Mucosa of descending colon (tissue), 3 donors: ENCODE measurements at places on chromosomes 6 and 20.

DNA sequence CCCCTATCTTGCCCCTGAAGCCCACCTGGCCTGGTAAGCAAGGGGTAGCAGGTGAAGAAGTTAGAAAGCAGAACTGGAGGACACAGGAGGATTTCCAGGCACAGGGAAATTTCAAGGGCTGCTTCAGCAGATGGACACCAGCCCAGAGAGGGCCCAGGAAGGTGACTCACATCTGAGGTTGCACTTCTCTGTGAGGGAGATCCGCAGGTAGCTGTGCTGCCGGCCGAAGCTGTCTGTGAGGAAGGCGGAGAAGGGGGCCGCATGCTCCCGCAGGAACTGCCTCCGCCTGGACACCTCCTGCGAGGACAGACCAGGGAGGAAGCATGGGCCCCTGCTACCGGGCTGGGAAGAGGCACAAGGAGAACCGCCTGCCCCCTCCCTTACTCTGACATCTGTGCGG is 7.1 kb downstream of the MOCS1 start:
- no peak for DNase-seq

DNA sequence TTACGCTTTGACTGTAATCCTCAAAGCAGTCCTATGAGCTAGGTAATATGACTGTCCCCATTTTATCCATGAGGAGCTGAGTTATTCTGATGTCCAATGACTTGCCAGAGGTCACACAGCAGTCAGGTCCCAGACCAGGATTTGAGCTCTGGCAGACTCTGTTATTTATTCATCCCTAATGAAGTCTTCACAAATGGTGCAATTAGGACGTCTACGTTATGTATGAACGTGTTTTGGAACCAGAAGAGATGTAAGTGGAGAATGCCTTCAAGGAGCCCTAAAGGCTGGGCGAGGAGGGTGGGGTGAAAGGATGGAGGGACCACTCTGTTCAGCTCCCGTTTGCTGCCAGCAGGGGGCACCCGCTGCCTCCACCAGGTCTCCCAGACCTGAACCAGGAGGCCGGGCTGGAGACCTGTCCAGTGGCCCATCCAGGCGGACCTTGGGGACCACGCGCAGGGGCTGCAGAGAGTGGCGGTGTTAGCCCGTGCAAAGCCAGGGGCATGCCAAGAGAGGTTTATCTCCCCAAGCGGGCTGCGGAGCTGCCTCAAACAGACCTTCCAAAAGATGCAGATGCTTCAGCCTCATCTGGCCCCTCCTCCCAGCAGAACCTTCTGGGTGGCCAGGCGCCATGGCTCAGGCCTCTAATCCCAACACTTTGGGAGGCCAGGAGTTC is 15.2 kb upstream of the ZNF335 start:
- DNase-seq = peak; percentile 76

DNA sequence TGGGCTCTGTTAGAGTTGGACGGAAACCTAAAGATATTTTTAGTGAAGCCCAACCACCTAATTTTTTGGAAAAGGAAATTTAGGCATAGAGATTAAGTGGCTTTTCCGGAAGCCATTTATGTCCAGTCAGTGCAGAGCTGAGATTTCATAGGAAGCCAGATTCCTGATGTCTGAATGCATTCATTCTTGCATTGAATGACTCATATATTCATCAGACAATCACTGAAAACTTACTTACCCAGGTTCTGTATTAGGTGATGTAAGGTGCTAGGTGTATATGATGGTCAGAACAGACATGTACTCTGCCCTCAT is 4.1 kb downstream of the SH3BGRL2 start:
- DNase-seq = no peak

- DNase-seq = no peak
These were observed 48.3 kb upstream of the EEF1A1 start for GRCh38 chr6:73569121-73569520.

- DNase-seq = peak; percentile 43
These were observed 125.7 kb upstream of the HDAC2 start for GRCh38 chr6:114096561-114097172.

- DNase-seq = no peak
These were observed 599.4 kb upstream of the CITED2 start for GRCh38 chr6:139973669-139974344.

DNA sequence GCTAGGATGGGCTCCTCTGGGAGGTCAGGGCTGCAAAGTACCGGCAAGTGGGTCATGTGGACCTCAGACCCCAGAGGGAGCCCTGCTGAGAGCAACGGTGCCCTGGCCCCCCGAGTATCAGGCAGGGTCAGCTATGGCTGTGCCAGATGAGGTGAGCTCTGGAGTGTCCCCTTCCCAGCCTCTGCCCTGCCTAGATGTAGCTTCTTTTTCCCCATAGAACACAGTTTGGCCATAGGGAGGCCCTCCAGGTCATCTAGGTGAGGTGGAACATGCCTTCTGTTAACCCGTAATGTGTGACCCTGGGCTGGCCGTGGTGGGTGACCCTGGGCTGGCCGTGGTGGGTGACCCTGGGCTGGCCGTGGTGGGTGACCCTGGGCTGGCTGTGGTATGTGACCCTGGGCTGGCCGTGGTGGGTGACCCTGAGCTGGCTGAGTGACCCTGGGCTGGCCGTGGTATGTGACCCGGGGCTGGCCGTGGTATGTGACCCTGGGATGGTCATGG is 21.2 kb upstream of the PCMTD2 start:
- DNase-seq = no peak

DNA sequence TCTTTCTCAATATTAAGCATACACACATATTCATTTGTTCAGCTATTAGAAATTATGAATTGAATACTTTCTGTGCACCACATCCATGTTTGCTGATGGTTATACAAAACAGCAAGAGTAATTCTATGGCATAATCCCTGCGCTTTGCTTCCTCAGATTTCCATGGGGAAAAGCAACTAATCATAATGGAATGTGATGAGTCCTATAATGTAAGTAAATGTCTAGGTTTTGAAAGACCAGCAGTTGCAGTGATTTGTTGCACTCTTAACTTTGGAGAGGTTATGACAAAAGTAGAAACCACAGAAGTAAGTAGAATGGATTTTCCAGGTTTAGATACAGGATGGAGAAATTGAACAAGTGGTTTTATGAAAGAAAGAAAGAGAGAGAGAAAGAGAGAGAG is 652.1 kb downstream of the CBLN4 start:
- DNase-seq = no peak

- DNase-seq = no peak
These were observed 31.4 kb downstream of the AFDN start for GRCh38 chr6:167858086-167858591.

DNA sequence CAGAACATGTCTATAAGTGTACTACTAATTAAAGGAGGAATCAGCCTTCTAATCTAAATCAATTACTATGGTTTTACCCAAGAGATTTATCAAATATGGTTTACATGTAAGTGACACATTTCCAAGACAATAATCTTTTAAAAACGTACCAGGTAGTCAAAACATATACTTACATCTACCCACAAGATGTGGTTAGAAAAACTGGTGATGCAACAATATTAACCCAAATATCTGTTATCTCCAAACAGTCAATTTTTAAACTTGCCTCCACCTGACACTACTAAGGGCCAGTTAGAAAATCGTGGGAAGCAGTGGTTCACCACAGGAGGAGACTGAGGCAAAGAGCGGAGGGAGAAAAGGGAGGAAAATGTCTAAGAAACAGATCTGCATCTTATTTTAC is 28.0 kb downstream of the NOL7 start:
- no peak for DNase-seq

GRCh38 chr6:89411145-89412070 is 665 bp downstream of the RRAGD start:
- peak; percentile 60 for DNase-seq

GRCh38 chr6:31657406-31658157 is 1.9 kb downstream of the APOM start:
- no peak for DNase-seq

- no peak for DNase-seq
These were observed 210.5 kb upstream of the SHLD1 start for GRCh38 chr20:5539691-5540090.

DNA sequence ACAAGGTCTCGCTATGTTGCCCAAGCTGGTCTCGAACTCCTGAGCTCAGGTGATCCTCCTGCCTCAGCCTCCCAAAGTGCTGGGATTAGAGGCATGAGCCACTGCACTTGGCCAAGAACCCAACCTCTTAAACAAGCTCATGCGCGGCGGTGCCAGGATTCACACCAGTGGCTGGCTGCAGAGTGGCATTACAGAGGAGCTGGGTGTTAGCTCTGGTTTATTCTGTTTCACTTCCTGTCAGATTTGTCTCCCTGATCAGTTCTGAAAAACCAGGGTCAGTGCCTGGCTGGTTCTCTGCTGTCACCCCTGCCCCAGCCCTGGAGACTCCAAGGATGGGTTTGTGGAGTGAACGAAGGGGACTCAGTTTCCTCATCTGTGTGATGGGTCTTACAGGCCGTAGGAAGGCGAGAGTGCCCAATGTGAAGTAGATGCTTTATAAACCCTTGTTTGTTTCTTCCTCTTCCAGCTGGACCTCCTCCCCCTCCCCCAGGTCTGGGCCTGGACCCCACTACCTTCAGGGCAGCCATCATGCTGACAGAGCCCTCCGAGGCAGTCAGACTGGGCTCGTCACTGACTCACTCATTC is 63.4 kb downstream of the UBE2V1 start:
- DNase-seq = no peak

DNA sequence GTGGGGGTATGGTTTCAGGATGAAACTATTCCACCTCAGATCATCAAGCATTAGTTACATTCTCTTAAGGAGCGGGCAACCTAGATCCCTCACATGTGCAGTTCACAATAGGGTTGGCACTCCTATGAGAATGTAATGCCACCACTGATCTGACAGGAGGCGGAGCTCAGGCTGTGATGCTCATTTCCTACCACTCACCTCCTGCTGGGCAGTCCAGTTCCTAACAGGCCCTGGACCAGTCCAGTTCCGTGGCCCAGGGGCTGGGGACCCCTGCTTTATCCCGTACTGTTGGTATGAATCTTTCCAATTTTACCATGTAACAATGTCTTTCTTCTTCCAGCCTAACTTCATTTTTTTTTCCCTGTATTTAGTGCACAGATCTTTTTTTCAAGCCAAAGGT is 94.9 kb downstream of the OGFRL1 start:
- DNase-seq = no peak

DNA sequence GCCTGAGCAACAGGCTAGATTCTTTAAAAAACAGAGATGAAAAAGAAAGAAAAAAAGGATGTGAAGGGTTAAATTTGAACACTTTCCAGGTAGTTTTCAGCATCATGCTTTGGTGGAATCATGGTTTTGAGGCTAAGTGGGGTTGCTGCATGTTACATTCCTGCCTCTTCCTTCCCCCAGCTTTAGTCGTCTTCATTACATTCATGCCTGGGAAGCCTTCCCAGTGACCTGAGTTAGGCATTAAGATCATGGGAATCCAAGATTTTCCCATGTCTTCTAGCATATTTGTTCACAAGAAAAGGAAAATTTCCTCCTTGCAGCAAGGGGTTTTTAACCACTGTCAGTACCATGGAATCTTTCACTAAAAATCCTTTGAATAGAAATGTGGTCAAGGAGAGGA is 12.0 kb downstream of the TPX2 start:
- no peak for DNase-seq

- DNase-seq = no peak
These were observed 118.0 kb upstream of the MAN1A1 start for GRCh38 chr6:119467488-119468081.

DNA sequence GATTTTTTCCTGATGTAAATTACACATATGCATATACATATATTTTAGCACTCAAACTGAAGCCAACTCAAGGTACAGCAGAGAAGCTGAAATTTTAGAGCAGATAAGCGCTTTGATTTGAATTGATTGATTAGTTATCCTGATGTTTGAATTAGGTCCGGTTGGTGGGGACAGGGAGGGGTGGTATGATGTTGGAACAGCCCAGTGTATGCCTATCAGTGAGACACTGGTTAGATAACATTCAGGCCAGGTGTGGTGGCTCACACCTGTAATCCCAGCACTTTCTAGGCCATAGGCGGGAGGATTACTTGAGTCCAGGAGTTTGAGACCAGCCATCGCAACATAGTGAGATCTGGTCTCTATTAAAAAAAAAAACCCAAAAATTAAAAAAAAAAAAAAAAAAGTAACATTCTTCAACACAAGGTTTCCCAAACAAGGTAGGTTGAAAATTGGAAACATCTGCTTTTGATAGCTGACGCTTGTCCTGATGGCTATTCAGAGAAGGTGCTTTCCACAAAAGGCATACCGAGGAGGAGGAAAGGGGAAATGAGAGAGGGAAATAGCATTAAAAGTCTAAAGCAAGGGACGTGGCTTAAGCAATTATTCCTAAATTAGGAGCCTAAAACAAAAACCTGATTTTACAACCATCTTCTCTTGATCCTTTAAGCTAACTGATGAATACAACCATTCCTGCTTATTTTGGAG is 288.4 kb upstream of the JARID2 start:
- no peak for DNase-seq

DNA sequence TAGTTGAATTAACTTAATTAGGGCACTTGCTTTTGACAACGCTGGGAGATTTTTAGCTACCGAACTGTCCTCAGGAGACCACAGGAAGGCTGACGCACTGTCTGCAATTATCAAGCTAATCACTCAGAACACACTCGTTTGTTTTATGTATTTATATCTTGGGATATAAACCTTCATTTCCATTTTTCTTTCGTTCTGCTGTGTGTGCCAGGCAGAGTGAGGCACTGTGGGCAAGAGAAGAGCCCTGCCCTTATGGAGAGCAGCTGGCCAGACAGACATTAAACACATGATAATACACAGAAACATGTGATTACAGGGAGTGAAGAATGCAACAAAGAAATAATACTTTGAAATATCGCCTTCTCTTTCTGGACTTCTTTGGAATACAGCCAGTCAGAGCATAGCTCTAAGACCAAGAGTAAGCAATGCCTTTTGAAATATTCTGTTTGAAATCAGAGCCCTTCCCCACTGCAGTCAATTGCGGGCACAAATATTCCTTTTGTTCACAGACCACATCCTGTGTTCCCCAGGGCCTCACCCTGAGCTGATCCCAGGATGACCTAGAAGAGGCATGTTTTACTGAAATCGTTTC is 96.8 kb downstream of the ANKRD60 start:
- no peak for DNase-seq

GRCh38 chr6:138541823-138542481 is 42.7 kb upstream of the NHSL1 start:
- no peak for DNase-seq

DNA sequence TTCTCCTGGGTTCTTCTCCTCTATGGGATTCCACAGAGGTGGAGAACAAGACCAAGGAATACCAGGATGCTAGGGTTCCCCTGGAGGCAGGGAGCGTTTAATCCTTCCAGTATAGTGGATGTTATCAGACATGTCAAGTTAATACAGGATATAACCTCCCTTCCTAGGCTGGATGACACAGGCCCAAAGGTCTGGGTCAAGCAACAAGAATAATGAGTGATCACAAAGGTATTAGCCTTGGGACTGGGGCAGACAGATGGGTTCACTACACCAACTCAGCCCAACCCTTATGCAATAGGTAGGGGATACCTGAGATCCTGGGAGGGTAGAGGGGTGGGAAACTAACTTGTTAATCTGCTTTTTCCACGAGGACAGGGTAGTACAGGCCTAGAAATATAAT is 690.3 kb downstream of the HTR1B start:
- no peak for DNase-seq
